ENCODE measurements at places on chromosomes 4 and X.

GRCh38 chr4:61783050-61783449 is 582.9 kb downstream of the ADGRL3 start:
- no peak for DNase-seq

DNA sequence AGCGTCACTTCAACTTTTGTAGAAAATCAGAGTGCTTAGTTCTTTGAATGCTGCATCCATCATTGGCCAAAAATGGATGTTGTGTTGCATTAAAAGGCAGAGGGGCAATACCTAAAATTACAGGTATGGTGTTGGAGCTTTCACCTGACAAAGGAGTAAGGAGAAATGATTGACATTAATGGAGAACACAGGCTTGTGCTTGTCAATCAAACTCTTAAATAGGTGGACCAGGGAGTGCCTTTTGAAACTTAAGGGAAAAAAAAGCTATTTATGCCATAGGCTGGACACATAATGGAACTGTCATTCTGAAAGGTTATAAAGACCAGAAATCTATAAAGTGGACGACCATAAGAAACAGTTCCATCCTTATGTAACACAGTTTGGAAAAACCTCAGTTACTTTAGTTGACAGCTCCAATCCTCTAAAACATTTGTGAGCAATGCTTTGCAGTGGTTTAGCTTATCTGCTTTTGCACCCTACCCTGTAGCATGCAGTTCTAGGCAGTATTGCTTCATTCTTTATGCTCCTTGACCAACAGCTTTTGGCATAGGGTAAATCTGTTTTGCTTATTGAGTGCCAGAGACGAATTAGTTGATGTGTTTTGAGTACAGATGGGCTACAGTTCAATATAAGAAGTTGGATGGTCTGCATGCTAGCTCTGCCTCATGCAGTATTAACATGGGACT is 2.4 kb downstream of the HADH start:
- DNase-seq, result peak; percentile 32

GRCh38 chrX:38473701-38474100 is 87.6 kb upstream of the TSPAN7 start:
- DNase-seq, result no peak

GRCh38 chrX:130578906-130579305 is 177.1 kb downstream of the RBMX2 start:
- no peak for DNase-seq

DNA sequence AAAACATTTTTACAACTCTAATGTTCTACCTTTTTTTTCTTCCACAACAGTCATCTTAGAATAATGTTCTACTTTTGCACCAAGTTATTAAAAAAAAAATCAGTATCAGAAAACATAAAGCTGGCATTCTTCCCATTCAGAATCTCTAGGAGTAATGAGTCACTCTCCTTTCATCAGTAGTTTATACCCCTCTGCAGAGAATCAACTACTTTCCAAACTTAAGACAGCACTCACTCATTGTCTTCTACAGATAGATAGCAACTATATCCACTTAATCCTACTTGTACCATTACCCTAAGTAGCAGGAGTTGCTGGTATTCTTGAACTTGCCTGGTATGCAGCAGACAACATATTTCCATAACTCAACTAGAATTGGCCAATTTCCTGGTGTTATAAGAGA is 3.2 kb downstream of the TIGD4 start:
- DNase-seq, result no peak

DNA sequence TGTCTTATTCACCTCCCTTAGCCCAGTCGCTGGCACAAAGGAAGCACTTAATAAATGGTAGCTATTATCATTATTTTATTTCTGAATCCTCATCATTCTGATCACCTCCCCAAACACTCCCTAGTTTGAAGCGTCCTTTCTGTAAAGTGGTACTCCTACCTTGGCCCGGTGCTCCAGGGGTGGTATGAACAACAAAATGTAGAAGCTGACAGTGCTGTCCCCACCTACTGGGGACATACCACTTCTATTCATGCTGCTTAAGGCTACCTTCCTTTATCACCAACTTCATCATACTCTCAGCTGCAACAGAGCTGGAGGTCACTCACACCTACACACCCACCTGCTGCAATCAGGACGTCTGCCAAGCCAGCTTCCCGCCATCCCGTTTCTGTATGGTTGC is 40.8 kb upstream of the APLN start:
- DNase-seq, result no peak

GRCh38 chr4:13126976-13127910 is 356.9 kb downstream of the RAB28 start:
- no peak for DNase-seq

DNA sequence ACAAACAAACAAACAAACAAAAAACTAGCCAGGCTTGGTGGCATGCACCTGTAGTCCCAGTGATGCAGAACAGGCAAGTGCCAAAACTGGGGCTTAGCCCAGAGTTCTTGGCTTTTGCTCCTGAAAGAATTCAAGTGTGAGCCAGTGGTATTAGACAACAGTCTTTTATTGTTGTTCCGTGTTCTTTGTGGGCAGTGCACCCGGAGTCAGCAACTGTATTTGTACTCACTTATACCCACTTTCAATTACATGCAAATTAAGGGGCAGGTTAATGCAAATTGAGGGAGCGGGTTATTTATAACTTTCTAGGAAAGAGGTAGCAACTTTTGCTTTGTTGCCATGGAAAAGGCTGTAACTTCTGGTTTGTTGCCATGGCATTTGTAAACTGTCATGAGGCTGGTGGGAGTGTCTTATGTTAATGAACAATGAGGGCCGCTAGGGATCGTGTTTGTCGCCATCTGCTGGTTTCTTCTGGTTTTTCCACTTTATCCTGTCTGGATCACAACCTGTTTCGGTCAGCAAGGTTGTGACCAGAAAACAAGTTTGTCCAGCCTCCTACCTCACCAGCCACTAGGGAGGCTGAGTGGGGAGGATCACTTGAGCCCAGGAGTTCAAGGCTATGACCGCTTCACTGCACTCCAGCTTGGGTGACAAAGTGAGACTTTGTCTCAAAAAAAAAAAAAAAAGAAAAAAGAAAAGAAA is 88.8 kb upstream of the ESX1 start:
- DNase-seq, result peak; percentile 38

DNA sequence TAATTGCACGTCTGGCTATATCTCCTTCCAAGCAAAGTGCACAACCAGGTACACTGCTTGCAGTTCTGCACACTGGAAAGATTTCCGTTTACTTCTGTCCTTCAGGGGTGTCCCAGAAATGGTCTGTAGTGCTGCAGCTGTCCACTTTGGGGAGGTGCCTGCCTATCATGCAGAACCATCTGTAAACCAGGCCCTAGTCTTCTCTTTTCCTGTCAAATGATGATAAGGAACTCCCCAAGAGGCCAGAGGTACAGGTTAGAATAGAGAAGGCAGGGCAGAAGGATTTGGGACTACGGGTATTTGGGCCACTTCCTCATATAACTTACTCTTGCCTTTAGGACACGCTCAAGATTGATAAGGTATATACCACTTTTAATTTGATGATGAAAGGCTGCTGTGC is 746.9 kb downstream of the FAT4 start:
- DNase-seq, result no peak

DNA sequence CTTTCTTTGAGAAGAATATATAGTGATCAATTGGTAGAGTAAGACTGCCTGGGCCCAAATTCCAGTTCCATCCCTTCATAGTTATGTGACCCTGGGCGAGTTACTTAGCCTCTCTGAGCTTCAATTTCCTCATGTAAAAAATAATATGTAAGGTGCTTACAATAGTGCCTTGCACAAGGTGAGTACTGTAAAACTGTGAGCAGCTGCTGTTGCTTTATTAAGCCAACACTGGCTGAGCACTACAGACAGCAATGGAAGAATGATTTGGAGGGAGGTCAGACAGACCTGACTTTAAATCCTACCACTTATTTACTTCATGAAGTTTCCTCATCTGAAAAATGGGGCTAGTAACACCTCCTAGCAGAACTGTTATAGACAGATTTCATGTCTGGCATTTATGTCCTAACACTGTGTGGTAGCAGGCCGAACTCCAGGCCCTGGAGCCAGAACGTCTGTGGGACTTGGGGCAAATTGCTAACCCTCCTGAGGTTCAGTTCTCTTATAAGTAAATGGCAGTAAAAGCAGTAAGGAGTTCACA is 53.8 kb downstream of the RNF150 start:
- no peak for DNase-seq

- DNase-seq, result no peak
These were observed 35.5 kb downstream of the NWD2 start for GRCh38 chr4:37279894-37280592.

DNA sequence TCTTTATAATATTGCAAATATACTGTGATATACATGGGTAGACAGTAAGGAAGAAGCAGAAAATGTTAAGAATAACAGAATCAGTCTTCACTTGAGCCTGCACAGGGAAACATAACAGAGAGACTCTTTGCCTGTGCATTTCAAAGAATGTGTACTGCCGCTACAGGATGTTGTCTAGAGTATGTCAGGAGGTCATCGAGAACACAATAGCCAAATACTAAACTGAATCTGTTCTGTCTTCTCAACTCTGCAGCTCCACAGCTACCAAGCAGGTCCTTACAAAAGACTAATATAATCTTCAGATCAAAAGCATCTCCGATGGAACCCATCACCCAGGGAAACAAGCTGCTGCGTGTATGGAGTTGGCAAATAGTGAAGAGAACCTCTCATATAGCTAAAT is 471.5 kb downstream of the PCDH10 start:
- no peak for DNase-seq

DNA sequence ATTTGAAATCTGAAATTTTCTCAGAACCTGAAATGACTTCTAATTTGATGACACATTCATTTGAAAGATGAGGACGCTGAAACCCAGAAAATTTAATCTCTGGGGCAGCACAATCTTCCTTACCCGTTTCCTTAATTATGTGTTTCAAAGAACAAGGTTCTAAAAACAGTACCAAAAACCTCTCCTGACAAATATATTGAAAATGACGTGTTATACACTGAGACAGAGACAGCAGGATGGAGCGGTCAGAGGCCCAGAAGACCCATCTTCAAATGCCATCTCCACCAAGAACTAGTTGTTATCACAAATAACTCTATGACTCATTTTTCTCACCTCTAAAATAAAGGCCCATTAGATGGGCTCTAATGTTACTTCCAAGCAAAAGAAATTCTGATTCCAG is 177.3 kb downstream of the NSUN7 start:
- no peak for DNase-seq

DNA sequence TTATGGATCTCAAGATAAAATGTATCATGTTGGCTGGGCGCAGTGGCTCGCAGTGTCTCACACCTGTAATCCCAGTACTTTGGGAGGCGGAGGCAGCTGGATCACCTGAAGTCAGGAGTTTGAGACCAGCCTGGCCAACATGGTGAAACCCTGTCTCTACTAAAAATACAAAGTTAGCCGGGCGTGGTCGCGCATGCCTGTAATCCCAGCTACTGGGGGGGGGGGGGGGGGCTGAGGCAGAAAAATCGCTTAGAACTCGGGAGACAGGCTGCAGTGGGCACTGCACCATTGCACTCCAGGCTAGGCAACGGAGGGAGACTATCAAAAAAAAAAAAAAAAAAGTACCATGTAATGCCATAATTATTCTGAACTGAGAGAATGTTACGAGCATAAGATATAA is 2.1 kb downstream of the RBMX start:
- no peak for DNase-seq

- DNase-seq, result peak; percentile 45
These were observed 773 bp upstream of the VMA21 start for GRCh38 chrX:151396042-151396824.

Data from AML-193 (cell line).